ENCODE measurements at places on chromosomes 7 and 10.

- peak; percentile 69 for DNase-seq
Observed at GRCh38 chr7:65251851-65252620, 121.6 kb upstream of the ZNF92 start.

GRCh38 chr10:19651549-19651948 is 164.7 kb upstream of the PLXDC2 start:
- DNase-seq: no peak

- DNase-seq: no peak
Observed at GRCh38 chr10:80878330-80878729, 340.6 kb downstream of the SH2D4B start.

DNA sequence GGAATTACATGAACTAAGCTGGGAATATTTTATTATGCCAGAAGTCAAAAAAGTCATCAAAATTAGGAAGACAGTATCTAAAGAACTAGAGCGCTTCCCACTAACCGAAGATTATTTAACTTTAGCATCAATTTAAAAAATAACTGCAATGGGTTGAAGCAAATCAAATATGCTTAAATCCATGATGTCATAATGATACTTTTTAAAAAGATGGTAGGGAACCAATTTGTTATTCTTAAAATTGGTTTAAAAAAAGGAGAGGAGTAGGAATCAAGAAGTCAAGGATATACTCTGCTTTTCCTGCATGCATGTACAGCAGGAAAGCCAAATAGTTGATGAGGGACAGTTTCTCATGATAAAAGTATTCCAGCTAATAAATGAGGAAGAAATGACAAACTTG is 3.2 kb upstream of the ASAH2 start:
- no peak for DNase-seq

- no peak for DNase-seq
Observed at GRCh38 chr7:83956104-83956503, 238.5 kb downstream of the SEMA3A start.
